ENCODE measurements at places on chromosomes 2 and 18.

DNA sequence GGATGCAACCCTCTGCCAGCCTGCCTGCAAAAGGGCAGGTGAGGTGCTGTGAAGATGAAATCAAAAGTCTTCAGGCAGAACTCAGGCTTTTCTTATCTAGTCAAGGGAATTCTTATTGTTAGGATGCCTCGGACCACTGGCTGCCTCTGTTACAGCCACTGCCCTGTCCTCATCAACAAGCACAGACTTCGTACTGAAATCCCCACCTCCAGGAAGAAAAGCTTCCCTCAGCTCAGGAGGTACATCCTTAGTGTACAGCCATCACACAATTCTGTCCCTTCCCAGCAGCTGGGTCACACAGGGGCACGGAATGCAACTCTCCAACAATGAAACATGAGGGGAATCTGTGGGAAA is 10.1 kb upstream of the RNU4ATAC start:
- DNase-seq, result no peak

DNA sequence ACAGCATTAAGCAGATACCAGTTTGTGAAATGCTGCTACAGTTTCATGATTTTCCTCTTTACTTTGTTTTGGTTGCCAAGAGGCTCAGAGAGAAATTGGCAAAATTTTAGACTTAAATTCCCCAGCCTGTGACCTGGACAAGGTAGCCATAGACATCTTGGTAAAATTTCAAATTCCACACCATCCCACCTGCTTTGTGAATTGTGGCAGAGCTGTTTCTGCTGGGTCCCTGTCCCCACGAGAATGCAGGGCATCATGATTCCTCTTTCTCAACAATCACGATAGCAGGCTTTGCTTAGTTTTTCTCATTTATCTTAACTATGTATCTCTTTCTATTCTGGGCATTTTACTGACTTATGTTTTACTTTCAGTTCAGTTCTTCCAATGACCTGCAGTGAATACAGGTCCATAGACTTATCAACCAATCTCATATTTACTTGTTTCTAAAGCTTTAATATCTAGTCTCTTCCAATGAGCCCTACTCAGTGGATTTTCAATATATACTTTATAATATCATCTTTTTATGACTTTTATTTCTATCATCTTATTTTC is 351.6 kb downstream of the SOCS6 start:
- no peak for DNase-seq

GRCh38 chr2:85342156-85342555 is 12.2 kb downstream of the RETSAT start:
- DNase-seq, result no peak

- DNase-seq, result no peak
Observed at GRCh38 chr18:55605733-55606338, 17.8 kb upstream of the TCF4 start.

GRCh38 chr18:59358414-59358711 is 702 bp downstream of the LMAN1 start:
- no peak for DNase-seq

DNA sequence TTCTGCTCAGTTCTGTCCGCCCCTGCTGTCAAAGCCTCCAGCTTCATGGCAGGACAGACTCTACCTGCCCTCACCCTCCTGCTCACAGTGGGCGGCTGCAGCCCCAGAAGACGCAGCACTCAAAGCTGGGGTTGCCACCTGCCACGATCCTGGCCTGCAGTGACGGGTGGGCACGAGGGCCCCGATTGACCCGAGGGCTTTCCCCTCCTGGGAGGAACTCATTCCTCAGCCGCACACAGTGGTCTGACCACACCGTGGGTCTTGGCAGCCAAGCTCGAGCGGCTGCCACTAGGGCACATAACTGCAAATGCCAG is 47.1 kb downstream of the HS6ST1 start:
- no peak for DNase-seq

GRCh38 chr2:113899166-113899565 is 9.3 kb downstream of the ACTR3 start:
- no peak for DNase-seq

DNA sequence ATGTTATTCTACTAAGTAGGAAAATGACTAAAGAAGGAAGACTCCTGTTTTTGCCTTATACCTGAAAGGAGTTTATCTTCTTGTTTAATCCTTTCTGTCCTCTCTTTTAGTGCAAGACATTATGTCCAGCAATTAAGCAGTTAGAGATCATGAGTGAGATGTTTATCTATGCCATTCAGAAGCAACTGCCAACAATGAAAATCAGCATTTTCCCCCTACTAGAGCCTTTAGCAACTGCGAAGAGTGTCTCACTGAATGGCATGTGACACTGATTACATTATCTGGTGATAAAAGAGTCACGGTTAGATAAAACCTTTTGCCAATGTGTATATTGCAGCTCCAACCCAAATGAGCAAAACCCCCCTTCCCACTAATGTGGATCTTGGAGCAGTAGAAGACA is 357.7 kb upstream of the SYT4 start:
- no peak for DNase-seq

- DNase-seq, result no peak
Observed at GRCh38 chr18:3014503-3015203, 1.7 kb upstream of the LPIN2 start.

- no peak for DNase-seq
Observed at GRCh38 chr2:172226244-172227061, 123.8 kb upstream of the DLX2 start.

- DNase-seq, result no peak
Observed at GRCh38 chr2:126302043-126302442, 353.9 kb upstream of the GYPC start.

- no peak for DNase-seq
Observed at GRCh38 chr2:39150890-39151497, 30.1 kb upstream of the SOS1 start.

All from urinary bladder (tissue), 4 donors.